ENCODE measurements at places on chromosomes 13 and 19. TPM values are rescaled to one million over a fixed set of nuclear protein-coding genes. Genes with fewer than 3 reads are reported as not detected.

The TTC9B gene
- not detected for total RNA-seq

The ZFP82 gene
- total RNA-seq = 0.97 TPM

The PTGER1 gene
- total RNA-seq = not detected

The ZNF223 gene
- 3.0 TPM for total RNA-seq

The PLPPR3 gene
- total RNA-seq = not detected

The PRR36 gene
- not detected for total RNA-seq

The HSH2D gene
- total RNA-seq = not detected

The GRWD1 gene
- 27.8 TPM for total RNA-seq

GRCh38 chr19:23075031-23075733 lies 41.6 kb upstream of the ZNF730 start:
- no peaks in the 10 kb centered on the region for H3K36me3 ChIP-seq
- DNase-seq = no peak
- H3K4me3 ChIP-seq = peak overlapping the region; percentile 40
- no peak overlapping the region for H3K27ac ChIP-seq
- no peaks in the 10 kb centered on the region for H3K27me3 ChIP-seq

- H3K27ac ChIP-seq = no peak overlapping the region
- H3K36me3 ChIP-seq = no peaks in the 10 kb centered on the region
- DNase-seq = no peak
- H3K27me3 ChIP-seq = no peaks in the 10 kb centered on the region
These were observed 21.4 kb upstream of the ZNF730 start for GRCh38 chr19:23095418-23095817.

DNA sequence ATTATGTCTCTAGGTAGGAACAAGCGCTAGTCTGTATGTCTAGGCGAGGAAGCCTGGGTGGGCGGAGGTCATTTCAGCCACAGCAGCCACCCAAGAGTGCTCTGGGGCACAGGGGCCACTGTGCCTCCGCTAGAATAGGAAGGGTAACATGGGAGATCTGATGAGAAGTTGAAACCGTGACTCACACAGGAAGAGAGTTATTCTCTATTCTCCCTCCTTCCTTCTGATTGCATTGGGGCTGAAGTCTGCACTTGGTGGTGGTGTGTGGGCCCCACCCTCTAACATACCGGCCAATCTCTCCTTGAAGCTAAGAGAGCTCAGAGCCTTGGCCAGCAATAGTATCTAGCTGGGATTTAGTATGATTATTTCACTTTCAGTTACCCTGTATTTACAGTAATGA lies 20.3 kb upstream of the GGACT start:
- no peak overlapping the region for H3K27ac ChIP-seq
- H3K4me3 ChIP-seq = no peak overlapping the region
- peaks cover 3% of the 10 kb centered on the region for H3K36me3 ChIP-seq
- H3K27me3 ChIP-seq = no peaks in the 10 kb centered on the region
- DNase-seq = no peak

DNA sequence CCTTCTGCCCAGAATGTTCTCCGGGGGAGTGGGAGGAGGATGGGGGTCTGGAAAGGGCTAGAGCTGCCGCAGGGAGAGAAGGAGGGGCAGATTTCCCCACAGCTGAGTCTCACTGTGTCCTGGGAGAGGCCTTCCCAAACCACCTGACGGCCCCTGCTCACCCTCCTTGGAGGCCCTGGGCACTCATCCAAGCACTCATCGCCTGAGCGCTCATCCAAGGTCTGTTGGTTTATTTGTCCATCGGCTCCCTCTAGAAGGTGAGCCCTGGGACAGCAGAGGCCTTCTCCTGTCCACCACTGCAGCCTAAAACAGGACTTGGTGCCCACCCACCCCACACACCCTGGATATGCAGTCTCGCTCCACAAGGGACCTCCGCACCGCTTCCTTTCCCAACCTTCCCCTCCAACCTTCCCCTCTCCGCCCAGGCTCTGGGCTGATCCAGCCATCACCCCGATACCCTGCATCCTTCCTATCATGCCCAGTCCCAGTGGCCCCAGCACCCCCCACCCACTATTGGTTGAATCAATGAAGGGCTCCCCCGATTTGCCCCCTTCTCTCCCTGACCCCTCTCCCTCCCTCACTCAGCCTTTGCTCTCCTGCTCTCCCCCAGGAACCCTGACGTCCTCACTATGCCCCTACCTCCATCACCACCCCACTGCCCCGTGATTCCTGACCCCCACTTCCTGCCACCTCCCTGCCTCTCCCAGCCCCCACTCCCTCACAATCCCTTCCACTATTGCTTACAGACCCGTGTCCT lies 1.7 kb downstream of the UBXN6 start:
- no peaks in the 10 kb centered on the region for H3K27me3 ChIP-seq
- DNase-seq = peak; percentile 90
- H3K36me3 ChIP-seq = peaks cover 32% of the 10 kb centered on the region
- peak overlapping the region; percentile 95 for H3K27ac ChIP-seq
- H3K4me3 ChIP-seq = peak overlapping the region; percentile 57

GRCh38 chr13:28251466-28251865 lies 113.1 kb downstream of the PAN3 start:
- no peak overlapping the region for H3K27ac ChIP-seq
- H3K4me1 ChIP-seq = no peaks in the 10 kb centered on the region
- no peak overlapping the region for H3K4me3 ChIP-seq
- no peak for DNase-seq
- H3K36me3 ChIP-seq = peaks cover 5% of the 10 kb centered on the region

- H3K27ac ChIP-seq = no peak overlapping the region
- H3K36me3 ChIP-seq = no peaks in the 10 kb centered on the region
- peak overlapping the region; percentile 37 for H3K4me3 ChIP-seq
- no peak for DNase-seq
- no peaks in the 10 kb centered on the region for H3K4me1 ChIP-seq
These were observed 5.3 kb downstream of the OSCAR start for GRCh38 chr19:54095136-54095858.

- peak overlapping the region; percentile 0 for H3K4me3 ChIP-seq
- H3K27me3 ChIP-seq = no peaks in the 10 kb centered on the region
- H3K27ac ChIP-seq = peak overlapping the region; percentile 75
- H3K36me3 ChIP-seq = no peaks in the 10 kb centered on the region
These were observed 45.8 kb downstream of the MLLT1 start for GRCh38 chr19:6233827-6234511.

GRCh38 chr13:91313581-91313980 lies 33.9 kb upstream of the MIR17HG start:
- H3K4me3 ChIP-seq = no peak overlapping the region
- DNase-seq = no peak
- no peaks in the 10 kb centered on the region for H3K36me3 ChIP-seq
- H3K27me3 ChIP-seq = peaks cover 8% of the 10 kb centered on the region
- peaks cover 3% of the 10 kb centered on the region for H3K4me1 ChIP-seq
- no peak overlapping the region for H3K27ac ChIP-seq

DNA sequence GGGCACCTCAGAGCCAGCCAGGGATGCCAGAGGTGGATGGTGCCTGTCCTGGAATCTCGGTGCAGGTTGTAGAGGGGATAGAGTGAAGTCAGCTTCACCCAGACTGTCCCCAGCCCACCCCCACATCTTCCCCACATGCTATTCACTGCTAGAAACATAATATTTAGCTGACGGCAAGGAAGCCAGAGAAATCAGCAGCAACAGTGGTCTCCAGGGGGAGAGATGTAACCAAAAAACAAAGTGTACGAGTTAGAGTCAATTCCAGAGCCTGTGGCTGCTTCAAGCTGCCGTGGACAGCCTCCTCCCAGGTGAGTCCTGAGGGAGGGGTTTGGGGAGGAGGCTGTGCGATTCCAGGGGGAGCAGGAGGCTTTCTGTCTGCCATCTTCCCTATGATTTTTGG lies 97.6 kb downstream of the ZNF536 start:
- H3K4me3 ChIP-seq = no peak overlapping the region
- H3K27ac ChIP-seq = no peak overlapping the region
- H3K36me3 ChIP-seq = no peaks in the 10 kb centered on the region
- DNase-seq = no peak

DNA sequence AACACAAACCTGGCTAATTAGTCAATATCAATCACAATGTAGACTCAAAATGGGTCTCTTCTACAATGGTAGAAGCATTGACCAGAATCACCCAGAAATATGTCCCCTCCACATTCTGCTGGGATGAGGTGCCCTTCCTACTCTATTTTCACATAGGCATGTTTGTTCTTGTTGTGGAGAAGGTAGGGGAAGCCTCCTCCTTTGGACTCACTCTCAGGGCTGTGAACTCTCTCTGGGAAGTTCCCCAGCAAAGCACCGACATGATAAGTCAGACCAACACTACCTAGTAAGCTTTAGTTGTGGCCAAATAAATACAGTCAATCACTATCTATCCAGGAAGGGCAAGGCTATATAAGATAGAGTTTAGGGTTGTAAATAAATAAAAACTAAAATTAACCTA lies 194.5 kb upstream of the UBL3 start:
- no peak overlapping the region for H3K27ac ChIP-seq
- DNase-seq = no peak
- H3K4me3 ChIP-seq = no peak overlapping the region

- H3K36me3 ChIP-seq = no peaks in the 10 kb centered on the region
- peak overlapping the region; percentile 90 for H3K4me3 ChIP-seq
- no peaks in the 10 kb centered on the region for H3K27me3 ChIP-seq
- no peak for DNase-seq
These were observed 448 bp upstream of the ZNF543 start for GRCh38 chr19:57319869-57320179.

GRCh38 chr13:101036546-101036945 lies 362.0 kb upstream of the TMTC4 start:
- H3K27me3 ChIP-seq = no peaks in the 10 kb centered on the region
- no peaks in the 10 kb centered on the region for H3K4me1 ChIP-seq
- no peak for DNase-seq
- no peak overlapping the region for H3K27ac ChIP-seq
- H3K4me3 ChIP-seq = no peak overlapping the region

DNA sequence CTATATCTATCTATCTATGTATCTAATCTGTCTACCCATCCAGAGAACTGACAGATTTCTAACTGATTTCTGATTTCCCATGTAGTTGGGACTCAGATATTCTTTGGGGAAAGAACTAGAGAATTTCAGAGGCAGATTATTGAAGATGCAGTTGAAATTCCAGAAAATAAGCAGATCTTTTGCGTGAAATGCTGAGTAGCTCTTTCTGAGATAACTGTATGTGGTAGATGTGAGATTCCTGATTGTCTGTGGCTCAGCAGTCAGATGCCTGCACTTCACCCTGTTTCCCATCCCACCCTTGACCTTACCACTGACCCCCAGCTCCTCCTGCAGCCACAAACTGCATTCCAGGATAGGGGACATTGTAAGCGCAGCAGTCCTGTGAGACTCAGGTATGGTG lies 61.5 kb downstream of the DGKH start:
- no peak overlapping the region for H3K4me3 ChIP-seq
- no peaks in the 10 kb centered on the region for H3K27me3 ChIP-seq
- no peak overlapping the region for H3K27ac ChIP-seq
- no peaks in the 10 kb centered on the region for H3K36me3 ChIP-seq
- H3K4me1 ChIP-seq = peaks cover 10% of the 10 kb centered on the region

DNA sequence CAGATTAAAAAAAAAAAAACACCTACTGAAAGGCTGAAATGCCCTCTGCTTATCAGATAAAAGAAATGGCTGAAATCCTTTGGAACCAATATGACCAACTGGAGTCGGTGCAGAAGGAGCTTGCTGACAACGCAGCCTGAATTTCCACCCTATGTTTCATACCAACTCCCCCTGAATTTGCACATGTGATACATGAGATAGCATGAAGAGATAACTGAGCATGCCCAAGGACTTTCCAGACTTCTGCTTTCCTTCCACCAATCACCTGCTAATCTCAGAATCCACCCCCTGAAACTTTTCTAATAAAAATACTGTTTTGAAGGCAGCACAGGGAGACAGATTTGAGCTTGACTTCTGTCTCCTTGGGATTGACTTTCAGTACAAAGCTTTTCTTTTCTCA lies 32.2 kb upstream of the WDFY2 start:
- no peaks in the 10 kb centered on the region for H3K27me3 ChIP-seq
- no peak overlapping the region for H3K4me3 ChIP-seq
- H3K36me3 ChIP-seq = no peaks in the 10 kb centered on the region

DNA sequence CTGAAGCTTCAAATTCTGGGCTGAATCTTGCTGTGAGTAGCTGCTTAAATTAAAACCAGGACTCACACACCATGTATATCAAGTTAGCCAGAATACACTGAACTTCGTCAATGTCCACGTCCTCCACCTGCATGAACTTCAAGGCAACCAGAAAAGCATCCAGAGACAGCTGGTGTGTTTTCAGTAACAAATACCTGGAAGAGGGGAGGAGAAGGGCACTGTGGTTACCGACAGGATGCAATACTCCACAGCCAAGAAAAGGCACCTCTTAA lies 20.4 kb downstream of the PROZ start:
- H3K4me1 ChIP-seq = no peaks in the 10 kb centered on the region
- no peak overlapping the region for H3K4me3 ChIP-seq
- H3K27ac ChIP-seq = no peak overlapping the region

GRCh38 chr19:34979819-34980640 lies 16.0 kb upstream of the ZNF792 start:
- H3K27ac ChIP-seq = no peak overlapping the region
- peaks cover 1% of the 10 kb centered on the region for H3K4me1 ChIP-seq
- no peaks in the 10 kb centered on the region for H3K36me3 ChIP-seq
- no peaks in the 10 kb centered on the region for H3K27me3 ChIP-seq
- no peak overlapping the region for H3K4me3 ChIP-seq

- peaks cover 18% of the 10 kb centered on the region for H3K36me3 ChIP-seq
- H3K27me3 ChIP-seq = peaks cover 7% of the 10 kb centered on the region
- peaks cover 22% of the 10 kb centered on the region for H3K4me1 ChIP-seq
- H3K4me3 ChIP-seq = peak overlapping the region; percentile 65
- H3K27ac ChIP-seq = peak overlapping the region; percentile 95
- no peak for DNase-seq
These were observed 460 bp downstream of the KMT5C start for GRCh38 chr19:55339889-55340783.

- no peaks in the 10 kb centered on the region for H3K36me3 ChIP-seq
- no peak overlapping the region for H3K4me3 ChIP-seq
- peaks cover 43% of the 10 kb centered on the region for H3K4me1 ChIP-seq
- H3K27me3 ChIP-seq = no peaks in the 10 kb centered on the region
- no peak for DNase-seq
- peak overlapping the region; percentile 64 for H3K27ac ChIP-seq
These were observed 31.8 kb downstream of the DNM2 start for GRCh38 chr19:10749435-10750384.

GRCh38 chr19:30068528-30069395 lies 126.7 kb downstream of the URI1 start:
- peaks cover 6% of the 10 kb centered on the region for H3K27me3 ChIP-seq
- DNase-seq = no peak
- no peaks in the 10 kb centered on the region for H3K4me1 ChIP-seq
- no peak overlapping the region for H3K4me3 ChIP-seq

GRCh38 chr19:38022791-38023670 lies 116.0 kb downstream of the SIPA1L3 start:
- H3K27me3 ChIP-seq = no peaks in the 10 kb centered on the region
- DNase-seq = no peak
- H3K4me1 ChIP-seq = peaks cover 16% of the 10 kb centered on the region
- H3K27ac ChIP-seq = no peak overlapping the region
- no peak overlapping the region for H3K4me3 ChIP-seq
- no peaks in the 10 kb centered on the region for H3K36me3 ChIP-seq

- H3K4me1 ChIP-seq = no peaks in the 10 kb centered on the region
- DNase-seq = no peak
- no peaks in the 10 kb centered on the region for H3K36me3 ChIP-seq
These were observed 173.1 kb downstream of the LACC1 start for GRCh38 chr13:44052780-44053184.

GRCh38 chr19:43331435-43332010 lies 22.0 kb upstream of the CD177 start:
- DNase-seq = no peak
- no peak overlapping the region for H3K27ac ChIP-seq
- no peaks in the 10 kb centered on the region for H3K36me3 ChIP-seq
- no peak overlapping the region for H3K4me3 ChIP-seq
- H3K27me3 ChIP-seq = no peaks in the 10 kb centered on the region
- no peaks in the 10 kb centered on the region for H3K4me1 ChIP-seq

- H3K4me3 ChIP-seq = no peak overlapping the region
- DNase-seq = no peak
- H3K36me3 ChIP-seq = no peaks in the 10 kb centered on the region
- no peaks in the 10 kb centered on the region for H3K27me3 ChIP-seq
- H3K4me1 ChIP-seq = peaks cover 57% of the 10 kb centered on the region
- H3K27ac ChIP-seq = peak overlapping the region; percentile 75
These were observed 22.0 kb upstream of the GPR18 start for GRCh38 chr13:99280166-99280565.
